Fibroblast of the conjunctiva (primary cell): ENCODE measurements at places on chromosomes 2 and 18.

GRCh38 chr18:12449051-12449785 lies 41.5 kb downstream of the PRELID3A start:
- no peak for DNase-seq

GRCh38 chr18:25287106-25287505 lies 64.9 kb downstream of the ZNF521 start:
- no peak for DNase-seq

DNA sequence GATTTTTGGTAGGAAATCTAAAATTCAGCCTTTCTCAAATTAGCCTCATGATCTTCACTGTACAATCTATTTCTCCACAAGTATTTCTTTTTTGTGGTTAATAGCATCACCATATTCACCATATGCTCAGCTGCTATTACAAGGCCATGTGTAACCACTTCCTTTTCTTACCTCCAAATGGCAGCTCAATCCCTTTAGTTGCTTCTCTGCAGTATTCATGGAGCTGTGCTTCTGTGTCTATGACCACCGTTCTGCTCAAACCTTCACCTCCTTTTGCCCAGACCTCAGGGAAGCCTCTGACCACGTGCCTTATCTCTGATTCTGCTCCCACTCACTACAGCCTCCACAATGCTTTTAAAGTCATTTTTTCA lies 126.7 kb upstream of the TMEM200C start:
- DNase-seq: no peak

- no peak for DNase-seq
Observed at GRCh38 chr2:121664086-121664485, 14.8 kb upstream of the CLASP1 start.

DNA sequence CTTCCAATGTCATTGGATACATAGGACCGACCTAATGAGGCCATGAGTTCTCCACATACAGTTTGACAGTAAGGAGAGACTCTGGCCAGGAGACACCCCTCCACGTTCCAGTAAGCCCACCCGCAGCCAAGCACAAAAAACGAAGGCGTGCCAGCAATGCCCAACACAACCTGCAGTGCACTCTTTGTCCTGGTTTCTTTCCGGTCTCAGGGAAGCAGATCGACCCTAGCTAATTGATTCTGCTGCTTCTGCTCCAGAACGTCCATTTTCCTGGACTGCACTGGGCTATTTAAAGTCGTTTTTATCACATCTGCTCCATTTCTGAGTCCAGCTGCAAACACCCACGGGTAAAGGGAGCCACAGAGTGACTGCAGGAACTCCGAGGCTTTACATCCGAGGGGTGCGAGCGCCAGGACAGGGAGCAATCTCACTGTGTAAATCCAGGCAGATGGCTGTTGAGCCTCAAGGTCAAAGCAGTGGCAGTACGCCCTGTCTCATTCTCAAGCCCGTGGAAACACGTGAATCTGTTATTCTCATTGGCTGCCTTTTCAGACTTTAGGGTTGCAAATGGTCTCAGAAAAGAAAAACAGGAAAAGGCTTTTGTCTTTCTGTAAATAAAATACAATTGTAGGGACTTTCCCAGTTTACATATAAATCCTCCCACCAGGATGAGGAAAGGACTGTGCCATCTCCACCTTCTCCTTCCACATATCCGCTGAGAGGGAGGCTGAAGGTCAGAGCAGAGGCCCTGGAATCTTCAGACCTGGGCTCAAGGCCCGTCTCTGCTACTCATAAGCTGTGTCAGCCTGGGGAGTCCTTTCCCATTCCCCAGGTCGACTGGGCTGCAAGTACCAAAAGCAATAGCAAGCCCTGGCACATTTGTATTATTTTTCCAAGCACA lies 40.7 kb downstream of the TMEM163 start:
- DNase-seq: no peak

- DNase-seq: no peak
Observed at GRCh38 chr18:35268821-35269220, 21.2 kb downstream of the ZSCAN30 start.

DNA sequence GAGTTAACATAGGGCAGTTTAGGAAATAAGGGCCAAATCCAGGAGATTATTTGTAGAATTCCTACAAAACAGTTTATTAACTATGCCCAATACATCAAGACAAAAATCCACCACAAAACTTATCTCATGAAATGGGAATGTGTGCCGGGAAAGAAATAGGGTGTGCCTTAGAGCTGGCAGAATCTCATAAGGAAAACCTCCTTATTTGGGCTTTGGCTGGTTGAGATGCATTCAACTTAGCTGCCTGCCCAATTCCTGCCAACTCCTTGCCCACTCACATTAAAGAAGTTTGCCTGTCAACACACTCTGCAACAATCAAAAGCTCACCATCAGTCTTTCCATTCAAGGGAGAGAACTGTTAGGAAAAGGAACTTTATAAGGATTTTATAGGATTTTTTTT lies 500.6 kb downstream of the SATB2 start:
- DNase-seq: no peak

- no peak for DNase-seq
Observed at GRCh38 chr2:27306573-27307286, 1.5 kb downstream of the UCN start.

- no peak for DNase-seq
Observed at GRCh38 chr2:152330235-152330866, 4.6 kb upstream of the FMNL2 start.

DNA sequence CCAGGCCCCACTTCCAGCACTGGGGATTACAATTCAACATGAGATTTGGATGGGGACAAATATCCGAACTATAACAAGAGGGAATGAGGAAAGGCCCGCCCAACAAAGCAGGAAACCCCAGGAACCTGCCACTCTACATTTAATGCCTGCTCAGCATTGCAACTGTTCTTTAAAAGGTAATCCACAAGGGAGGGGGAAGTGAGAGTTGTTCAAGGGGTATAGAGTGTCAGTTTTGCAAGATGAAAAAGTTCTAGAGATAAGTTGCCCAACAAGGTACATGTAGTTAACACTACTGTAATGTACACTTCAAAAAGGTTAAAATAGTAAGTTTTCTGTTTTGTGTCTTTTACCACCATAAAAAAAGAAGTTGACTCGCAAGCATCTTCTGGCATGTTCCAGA lies 137.6 kb downstream of the MBD2 start:
- no peak for DNase-seq

- DNase-seq: peak; percentile 92
Observed at GRCh38 chr2:102258386-102259074, 52.8 kb upstream of the IL1RL1 start.

- no peak for DNase-seq
Observed at GRCh38 chr2:39942950-39943349, 163.9 kb upstream of the THUMPD2 start.

DNA sequence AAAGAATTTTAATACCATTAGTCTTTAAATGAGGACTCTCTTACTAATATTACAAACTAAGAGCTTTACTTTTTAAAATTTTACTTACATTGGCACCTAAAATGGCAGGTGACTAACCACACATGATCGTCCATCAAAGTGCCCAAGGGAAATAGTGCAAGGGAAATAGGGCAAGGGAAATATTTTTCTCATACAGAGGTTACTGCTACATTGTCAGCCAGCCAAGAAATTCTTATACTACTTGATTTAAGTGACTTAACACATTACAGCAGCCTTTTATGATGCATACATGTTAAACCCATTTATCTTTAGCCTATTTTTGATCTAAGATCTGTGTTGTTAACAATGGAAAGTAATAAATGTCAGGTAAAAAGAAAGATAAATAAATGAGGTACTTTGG lies 587.2 kb upstream of the PKDCC start:
- DNase-seq: no peak

DNA sequence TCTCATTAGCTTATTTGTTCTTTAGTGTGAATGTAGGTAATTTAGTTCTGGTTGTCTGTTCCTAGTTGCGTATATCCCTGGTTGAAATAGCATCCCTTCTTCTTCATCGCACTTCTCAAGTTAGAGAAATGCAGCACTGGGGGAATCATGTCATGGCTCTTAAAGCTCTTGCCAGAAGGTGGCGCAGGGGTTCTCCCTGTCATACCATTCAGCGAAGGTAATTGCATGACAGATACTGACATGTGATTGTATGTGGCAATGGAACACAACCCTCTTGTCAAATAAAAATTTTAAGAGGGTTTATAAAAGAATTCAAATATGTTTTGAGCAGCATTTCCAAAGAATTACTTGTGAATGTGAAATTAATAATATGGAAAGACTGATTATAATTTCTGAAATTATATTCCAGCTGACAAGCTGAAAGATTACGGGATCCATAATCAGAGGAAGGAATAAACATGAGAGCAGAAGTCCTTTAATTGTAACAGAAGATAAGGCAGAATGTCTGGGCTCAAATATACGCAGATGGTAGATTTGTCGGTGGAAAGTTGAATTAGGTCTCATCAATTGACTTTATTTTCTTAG lies 411.7 kb downstream of the DSEL start:
- peak; percentile 60 for DNase-seq

GRCh38 chr2:6008726-6009125 lies 316.5 kb downstream of the SOX11 start:
- DNase-seq: no peak

DNA sequence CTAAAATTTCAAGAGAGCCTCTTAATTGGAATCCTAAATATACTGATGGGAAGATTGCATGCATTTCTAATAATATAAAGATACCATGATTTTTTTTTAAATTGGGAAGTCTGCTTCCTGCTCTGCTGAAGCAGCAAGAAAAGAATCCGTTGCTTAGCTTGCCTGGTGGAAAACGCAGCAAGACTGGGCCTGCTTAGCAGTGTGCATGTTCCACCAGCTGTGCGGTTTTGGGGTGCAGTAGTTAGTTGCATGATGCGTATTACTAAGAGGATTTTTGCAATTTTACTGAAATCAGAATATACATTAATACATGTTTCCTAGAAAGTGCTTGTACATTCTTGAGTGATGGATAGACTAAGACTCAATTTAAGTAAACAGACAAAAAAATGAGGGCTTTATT lies 319.9 kb downstream of the CMPK2 start:
- no peak for DNase-seq

GRCh38 chr2:218582076-218582475 lies 13.4 kb downstream of the CNOT9 start:
- DNase-seq: no peak

DNA sequence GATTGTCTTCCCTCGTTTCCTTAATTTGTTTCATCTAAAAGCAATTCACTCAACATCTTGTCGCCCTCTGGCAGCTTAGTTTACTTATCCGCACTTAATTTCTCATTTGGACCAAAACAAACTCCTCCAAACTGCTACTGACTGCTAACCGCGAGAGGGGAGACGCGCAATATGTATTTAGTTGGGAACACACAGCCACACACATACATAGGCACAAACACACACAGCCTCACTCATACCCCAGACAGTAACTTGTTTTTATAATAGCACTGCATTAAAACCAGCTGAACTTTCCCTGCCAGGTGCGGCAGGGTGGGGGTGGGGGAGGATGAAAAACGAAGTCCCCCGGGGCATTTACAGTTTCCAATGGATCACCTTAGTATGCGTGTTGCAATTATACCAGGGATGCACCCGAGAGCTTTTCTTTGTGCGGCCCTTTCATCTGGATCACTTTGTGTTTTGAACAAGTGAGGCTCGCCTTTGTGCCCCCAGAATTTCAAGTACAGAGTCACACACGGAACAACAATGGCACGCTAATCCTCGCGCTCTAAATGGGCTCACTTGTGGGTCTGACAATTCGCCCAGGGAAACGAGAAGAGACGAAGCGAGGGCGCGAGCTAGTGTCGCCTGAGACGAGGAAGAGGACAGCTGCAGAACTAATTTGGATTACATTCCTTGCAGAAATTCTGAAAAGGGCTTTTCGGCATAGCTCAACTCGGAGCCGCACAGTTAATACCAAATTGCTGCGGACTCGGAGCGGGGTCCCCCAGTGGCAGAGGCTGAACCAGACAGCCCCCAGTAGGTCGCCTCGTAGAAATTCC lies 2.4 kb downstream of the ERBB4 start:
- no peak for DNase-seq

GRCh38 chr2:23545811-23546210 lies 160.8 kb downstream of the KLHL29 start:
- no peak for DNase-seq

DNA sequence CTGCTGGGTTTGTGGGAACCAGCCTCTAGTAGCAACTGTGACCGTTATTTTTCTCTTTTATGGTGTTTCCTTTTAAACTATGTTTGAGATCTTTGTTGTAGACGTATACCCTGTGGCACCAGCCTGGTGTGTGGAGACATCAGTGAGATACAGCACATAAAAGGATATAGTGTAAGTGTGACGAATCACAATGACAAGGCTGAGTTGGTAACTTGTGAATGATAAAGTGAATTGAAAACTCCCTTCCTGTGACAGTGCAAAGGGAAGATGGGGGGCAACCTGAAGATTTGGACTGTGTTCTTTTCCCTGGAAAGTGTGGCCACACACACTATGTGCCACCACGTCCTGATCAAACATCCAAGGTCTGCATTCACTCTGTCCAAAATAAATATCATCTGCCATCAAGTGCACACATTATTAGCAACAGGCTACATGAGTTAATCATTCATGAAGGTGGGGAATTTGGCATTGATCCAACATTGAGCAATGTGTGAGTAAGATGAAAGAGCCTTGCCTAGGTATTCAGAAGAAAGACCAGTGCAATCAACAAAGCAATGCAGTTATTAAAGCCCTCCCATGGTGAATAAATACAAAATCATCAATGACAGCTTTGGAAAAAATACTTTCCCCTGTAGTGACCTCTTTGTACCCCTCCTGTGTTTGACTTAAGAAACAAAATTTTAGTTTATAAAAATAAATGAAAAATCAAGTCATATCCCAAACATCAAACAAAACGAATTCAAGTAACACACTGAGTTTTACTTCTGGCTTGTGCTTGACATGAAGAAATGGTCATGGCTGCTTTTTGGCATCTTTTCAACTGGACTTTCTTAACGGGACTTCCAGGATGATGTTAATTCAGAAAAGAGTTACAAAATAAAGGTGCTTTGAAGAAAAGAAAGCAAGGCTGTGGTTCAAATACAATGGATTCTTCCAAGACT lies 1280.5 kb upstream of the ZEB2 start:
- DNase-seq: no peak

DNA sequence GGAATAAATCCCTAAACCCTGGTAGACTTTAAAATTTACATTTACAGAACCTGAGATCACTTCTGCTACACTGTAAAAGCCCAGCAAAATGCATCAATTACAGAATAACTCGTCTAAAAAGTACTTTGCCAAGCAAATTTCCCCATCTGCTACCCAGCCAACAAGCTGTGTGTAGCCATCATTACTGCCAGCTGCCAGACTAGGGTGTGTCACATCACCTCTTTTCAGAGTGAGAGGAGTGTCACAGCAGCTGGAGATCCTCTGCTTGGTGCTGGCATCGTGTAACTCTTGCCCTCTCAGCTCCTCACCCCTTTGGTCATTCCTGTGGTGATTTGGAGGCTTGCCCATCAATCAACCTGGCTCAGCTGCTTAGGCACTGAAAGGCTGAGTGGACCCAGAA lies 340.4 kb upstream of the MMADHC start:
- no peak for DNase-seq

DNA sequence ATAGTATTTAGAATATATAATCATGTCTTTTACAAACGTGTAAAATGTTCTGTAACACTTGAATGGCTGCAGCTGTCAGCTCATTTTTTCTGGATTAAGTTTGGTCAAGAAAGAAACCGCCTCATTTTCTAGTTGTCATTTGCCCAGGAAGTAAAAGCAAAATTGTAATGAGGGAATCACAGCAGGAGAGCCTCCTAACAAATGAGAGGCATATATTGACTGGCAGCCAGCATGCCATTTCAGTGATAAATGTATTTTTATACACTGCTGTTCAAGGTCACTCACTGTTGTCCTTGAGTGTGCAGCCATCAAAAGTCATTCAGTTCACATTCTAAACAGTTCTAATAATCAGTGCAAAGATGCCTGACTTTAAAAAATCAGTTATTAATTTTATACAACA lies 144.3 kb upstream of the BOD1L2 start:
- DNase-seq: no peak
